ENCODE measurements at places on chromosomes 4 and X.
A peak's percentile ranks its signal among the peaks of the same experiment; 100 is the strongest.

- DNase-seq: no peak
Measured at GRCh38 chrX:137915466-137915865, 349.5 kb downstream of the ZIC3 start.

GRCh38 chrX:65837875-65838549 lies 170.6 kb downstream of the MSN start:
- DNase-seq: no peak

GRCh38 chrX:126551306-126551705 lies 1.3 kb downstream of the DCAF12L1 start:
- DNase-seq: no peak

DNA sequence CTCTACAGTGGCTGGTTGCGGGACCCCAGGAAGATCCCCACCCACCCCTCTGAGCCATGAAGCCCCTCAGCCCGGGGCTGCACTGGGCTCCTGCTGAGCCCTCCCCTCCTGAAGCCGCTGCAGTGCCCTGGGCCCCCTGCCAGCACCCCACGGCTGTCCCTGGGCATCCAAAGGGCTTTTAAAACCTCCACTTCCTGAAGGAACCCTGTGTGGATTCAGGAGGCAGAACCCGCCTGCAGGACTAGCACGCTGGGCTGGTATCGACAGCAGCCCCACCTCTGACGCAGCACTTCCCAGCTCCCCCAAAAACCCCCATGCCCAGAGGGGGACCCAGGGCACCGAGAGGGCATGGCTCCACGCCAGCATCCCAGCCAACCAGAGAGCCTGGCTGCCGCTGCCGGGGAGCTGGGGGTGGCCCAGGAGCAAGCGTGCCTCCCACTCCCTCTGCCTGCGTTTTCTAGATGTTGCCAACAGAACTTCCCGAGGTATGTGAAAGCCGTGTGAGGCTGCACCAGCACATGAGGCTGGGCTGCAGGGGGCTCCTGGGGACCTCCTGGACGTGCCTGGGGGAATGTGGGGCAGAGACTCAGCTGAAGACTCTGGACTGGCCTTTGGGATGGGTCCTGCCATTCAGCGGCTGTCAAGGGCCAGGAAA lies 6.3 kb downstream of the MXD4 start:
- peak; percentile 19 for DNase-seq

DNA sequence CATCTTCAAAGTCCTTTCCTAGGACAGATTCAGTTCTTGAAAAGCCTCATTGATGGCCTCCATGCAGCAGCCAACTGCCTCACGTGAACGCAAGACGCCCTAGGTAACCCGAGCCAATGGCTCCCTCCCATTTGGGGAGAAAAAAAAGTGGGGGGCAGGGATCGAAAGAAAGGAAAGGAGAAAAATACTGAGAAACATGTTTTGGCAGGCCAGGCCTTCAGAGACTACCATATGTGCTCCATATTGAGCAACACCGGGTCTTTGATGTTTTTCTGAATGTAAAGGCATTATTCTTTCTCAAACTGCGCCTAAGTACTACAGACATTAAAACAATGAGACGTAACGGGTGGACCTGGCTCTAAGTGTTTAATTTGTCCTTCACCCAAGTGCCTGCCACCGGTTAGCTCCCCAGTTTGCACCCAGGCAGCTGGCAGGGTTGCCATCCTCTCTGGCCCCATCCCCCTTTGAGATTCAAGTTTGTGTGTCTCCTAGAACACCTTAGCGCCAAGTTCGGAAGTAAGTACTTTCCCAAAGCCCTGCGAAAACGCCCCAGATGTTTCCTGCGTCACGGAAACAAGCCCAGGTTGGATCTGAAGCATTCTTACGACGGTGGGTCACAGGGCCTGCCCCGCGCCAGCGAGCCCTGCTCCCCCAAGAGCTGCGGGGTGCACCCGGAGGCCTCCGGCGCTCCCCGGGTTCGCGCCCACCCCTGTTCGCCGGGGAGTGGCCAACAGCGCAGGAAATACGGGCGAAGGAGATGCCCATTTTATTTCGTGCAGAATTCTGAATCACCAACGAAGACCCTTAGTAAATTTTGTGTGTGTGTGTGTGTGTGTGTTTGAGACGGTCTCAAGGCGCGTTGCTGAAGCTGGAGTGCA lies 30.1 kb downstream of the HAND2 start:
- DNase-seq: no peak

GRCh38 chrX:153897899-153898298 lies 6.6 kb upstream of the AVPR2 start:
- DNase-seq: no peak

DNA sequence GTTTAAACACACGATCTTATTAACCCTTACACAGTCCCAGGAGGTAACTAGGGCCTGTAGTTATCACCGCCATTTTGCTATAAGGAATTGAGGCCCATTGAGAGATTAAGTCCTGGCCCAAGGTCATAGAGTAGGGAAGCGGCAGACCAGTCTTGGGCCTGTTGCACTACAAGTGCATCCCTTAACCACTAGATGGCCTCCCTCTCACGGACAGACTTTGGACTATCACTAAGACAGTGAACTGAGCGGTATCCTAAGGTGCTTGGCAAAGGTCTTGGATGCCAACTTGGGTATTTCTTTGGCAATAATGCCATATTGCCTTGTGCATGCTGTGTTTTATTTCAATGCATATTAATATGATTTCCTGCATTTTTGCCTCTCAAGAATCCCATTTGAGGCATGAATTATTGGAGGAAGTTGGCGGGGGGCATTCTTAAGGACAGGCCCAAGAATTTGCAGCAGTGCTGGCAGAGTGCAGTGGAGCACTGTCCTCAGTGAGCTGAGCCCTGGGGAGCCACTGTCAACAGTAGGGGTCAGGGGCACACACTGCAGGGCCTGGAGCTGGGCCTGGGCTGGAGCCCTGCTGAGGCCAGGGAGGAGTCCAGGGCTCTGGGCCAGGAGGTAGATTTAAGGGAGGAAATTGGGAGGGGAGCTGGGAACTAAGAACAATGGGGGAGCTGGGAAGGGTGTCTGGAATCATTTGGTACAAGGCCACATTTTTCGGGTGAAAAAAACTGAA lies 147.4 kb downstream of the SMIM20 start:
- DNase-seq: no peak

GRCh38 chr4:155566354-155566753 lies 100.3 kb upstream of the GUCY1A1 start:
- DNase-seq: no peak

GRCh38 chr4:152374153-152374552 lies 161.7 kb downstream of the FBXW7 start:
- DNase-seq: no peak

All from pancreas (tissue), 10 donors.